ENCODE measurements at places on chromosomes 2 and 18.

DNA sequence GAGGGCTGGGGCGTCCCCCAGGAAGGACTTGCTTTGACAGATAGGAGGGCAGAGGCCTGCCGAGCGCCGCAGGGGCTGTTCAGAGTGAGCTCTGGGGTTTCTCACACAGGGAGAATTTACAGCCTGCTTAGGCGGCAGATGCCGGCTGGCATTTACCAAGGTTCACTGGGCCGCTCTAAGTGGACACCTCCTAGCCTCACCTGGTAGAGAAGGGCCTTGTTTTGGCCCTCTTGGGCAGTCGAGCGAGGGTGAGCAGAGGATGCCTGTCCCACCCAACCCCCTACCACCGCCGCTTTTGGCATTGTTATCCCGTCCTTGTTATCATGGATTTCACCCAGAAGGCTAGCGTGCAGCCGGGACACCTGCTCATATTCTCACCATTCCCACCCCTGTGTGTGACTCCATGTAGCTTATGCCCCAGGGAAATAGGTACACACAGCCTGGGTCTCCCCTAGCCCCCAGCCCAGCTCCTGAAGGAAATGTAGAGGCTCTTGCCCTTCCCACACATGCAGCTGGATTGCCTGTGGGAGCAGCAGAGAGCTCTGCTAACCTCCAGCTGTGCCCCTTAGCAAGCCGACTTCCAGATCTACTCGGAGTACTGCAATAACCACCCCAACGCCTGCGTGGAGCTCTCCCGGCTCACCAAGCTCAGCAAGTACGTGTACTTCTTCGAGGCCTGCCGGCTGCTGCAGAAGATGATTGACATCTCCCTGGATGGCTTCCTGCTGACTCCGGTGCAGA, 52.4 kb downstream of the FAM168B start:
- no peak for DNase-seq

DNA sequence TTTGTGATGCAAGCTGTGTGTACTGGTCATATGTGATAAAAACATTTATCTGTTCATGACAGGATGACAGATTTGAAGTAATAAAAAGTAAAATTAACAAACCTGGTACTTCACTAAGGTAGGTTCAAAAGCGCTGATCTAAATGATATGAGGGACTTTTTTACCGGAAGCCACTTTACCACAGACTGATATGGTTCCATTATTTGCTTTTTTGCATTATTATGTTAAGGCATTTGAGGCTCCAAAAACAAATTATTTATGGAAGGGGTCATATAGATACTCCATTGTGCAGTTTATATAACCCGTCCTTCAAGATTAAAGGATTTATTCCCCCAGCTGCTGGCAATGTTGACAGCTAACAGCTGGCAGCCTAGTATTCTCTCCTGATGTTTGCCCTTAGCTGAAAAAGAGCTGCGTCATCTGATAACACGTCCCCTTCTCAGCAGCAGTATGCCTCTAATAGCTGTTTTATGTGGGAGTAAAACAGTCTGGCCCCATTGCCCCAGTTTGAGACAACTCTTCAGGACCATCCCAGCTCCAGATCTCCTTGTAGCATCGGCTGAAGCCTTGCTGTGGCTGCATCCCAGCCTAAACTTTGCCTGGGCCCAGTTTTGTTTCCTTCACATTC, 84.8 kb upstream of the XIRP2 start:
- DNase-seq = no peak

GRCh38 chr2:54909001-54909400, 141.2 kb downstream of the RTN4 start:
- DNase-seq = no peak

GRCh38 chr18:32919799-32920198, 147.0 kb upstream of the KLHL14 start:
- DNase-seq = no peak

DNA sequence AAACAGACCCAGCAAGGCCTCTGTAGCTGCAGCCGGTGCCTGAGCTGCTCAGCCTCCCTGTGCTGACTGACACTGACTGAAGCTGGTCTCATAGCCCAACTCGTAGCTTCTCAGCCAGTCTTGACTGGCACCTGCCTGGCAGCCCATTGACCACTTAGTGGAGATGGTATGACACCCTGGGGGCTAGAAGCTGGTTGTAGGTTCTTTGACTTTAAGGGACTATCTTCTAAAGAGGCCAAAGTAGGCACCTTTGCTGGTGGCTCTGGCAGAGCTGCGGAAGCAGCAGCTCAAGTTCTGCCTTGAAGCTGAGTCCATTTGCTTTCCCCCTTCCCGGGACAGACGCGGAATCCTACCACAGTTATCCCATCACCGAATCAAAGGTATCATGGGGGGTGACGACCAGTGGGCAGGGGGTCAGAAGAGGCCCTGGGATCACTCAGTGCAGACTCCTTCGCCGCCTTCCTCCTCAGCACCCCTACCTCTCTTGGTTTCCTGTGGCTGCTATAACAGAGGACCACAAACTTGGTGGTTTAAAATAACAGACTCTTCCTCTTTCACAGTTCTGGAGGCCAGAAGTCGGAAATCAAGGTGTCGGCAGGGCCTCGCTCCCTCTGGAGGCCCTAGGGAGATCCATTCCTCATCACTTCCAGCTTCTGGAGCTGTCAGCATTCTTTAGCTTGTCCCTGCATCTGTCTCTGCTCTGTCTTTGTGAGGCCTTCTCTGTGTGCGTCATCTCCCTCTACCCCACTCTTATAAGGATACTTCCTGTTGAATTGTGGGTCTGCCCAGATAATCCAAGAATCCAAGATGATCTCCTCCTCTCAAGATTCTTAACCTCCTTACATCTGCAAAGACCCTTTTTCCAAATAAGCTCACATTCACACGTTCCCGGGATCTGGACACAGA, 13.7 kb upstream of the FOSL2 start:
- DNase-seq = no peak

GRCh38 chr2:2879781-2880180, 497.8 kb downstream of the EIPR1 start:
- no peak for DNase-seq

GRCh38 chr18:24138409-24138788, 463 bp upstream of the CABYR start:
- DNase-seq = no peak

DNA sequence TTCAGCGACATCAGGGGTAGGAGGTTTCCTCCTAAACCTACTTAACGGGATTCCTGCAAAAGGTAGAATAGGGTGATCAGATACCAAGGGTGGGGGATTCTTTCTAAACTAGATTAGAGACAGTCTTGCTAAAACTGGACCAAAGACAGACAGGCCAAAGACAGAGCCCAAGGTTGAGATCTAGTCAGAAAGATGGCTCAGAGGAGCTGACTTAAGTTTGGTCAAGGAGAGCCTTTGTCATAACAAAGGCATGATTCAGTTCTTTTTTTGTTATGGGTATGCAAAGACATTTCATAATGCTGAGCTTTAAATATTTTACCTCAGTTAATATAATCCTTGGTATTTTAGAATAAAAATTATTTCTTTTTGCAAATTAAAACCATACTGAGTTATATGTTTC, 17.8 kb upstream of the GPR75 start:
- DNase-seq = no peak

- DNase-seq = no peak
Observed at GRCh38 chr2:217414429-217414828, 554.6 kb upstream of the TNP1 start.

GRCh38 chr18:7898181-7898580, 331.1 kb downstream of the PTPRM start:
- no peak for DNase-seq

DNA sequence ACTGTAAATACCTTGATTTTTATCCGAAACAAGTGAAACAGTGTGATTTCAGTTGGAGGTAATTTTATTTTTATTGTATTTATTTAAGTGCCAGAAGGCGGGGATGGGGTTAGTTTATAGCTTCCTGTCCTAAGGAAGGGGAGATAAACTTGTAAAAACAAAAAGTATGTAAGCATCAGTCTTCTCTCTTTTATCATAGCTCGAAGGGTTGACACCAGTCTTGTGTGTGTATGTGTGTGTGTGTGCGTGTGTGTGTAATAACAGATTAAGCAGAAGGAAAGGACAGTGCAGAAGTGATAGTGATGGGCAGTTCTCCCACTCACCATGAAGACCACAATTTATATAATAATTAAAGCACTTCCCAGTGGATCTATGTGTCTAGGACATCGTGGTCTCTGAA, 793.3 kb downstream of the PLCL1 start:
- no peak for DNase-seq

- no peak for DNase-seq
Observed at GRCh38 chr2:238509903-238510302, 83.2 kb downstream of the ASB1 start.
